Thoracic aorta (tissue), 2 donors: ENCODE measurements at places on chromosomes 7 and 10. TPM values are rescaled to one million over a fixed set of nuclear protein-coding genes. Genes with fewer than 3 reads are reported as not detected.

LIPK gene
- total RNA-seq = not detected

SH3PXD2A gene
- 51.5 TPM for total RNA-seq

GRCh38 chr7:95686109-95686508, 86.2 kb upstream of the DYNC1I1 start:
- no peaks in the 10 kb centered on the region for H3K27me3 ChIP-seq
- H3K4me3 ChIP-seq = no peak overlapping the region
- H3K36me3 ChIP-seq = no peaks in the 10 kb centered on the region
- no peaks in the 10 kb centered on the region for H3K4me1 ChIP-seq

GRCh38 chr7:69801729-69802682, 203.7 kb downstream of the AUTS2 start:
- no peaks in the 10 kb centered on the region for H3K36me3 ChIP-seq
- no peaks in the 10 kb centered on the region for H3K27me3 ChIP-seq
- no peak overlapping the region for H3K4me3 ChIP-seq
- no peaks in the 10 kb centered on the region for H3K4me1 ChIP-seq
